CD4-positive, alpha-beta T cell treated with Interleukin-2 at 100 ng/mL for 4 hours (primary cell): ENCODE measurements at places on chromosomes 11 and 22.
A peak's percentile ranks its signal among the peaks of the same experiment; 100 is the strongest.

GRCh38 chr11:128336203-128336602, 251.2 kb downstream of the ETS1 start:
- DNase-seq: no peak

DNA sequence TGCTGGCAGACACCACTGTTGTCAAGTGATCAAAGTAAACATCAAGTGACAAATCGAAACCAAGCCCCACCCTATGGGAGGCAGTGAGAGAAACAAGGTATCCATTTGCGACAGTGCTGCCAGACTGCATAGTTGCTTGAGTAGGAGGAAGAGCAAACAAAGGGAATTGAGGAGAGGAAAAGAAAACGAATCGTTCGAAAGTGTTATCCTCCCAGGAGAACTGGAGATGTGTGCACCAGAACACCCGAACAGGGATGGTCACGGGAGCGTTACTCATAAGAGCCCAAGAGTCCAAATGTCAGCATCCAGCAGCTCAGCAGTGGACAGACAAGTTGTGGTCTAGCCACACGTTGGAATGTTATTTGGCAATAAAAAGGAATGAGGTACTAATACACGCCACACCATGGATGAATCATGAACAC, 58.4 kb upstream of the NUP50 start:
- no peak for DNase-seq

DNA sequence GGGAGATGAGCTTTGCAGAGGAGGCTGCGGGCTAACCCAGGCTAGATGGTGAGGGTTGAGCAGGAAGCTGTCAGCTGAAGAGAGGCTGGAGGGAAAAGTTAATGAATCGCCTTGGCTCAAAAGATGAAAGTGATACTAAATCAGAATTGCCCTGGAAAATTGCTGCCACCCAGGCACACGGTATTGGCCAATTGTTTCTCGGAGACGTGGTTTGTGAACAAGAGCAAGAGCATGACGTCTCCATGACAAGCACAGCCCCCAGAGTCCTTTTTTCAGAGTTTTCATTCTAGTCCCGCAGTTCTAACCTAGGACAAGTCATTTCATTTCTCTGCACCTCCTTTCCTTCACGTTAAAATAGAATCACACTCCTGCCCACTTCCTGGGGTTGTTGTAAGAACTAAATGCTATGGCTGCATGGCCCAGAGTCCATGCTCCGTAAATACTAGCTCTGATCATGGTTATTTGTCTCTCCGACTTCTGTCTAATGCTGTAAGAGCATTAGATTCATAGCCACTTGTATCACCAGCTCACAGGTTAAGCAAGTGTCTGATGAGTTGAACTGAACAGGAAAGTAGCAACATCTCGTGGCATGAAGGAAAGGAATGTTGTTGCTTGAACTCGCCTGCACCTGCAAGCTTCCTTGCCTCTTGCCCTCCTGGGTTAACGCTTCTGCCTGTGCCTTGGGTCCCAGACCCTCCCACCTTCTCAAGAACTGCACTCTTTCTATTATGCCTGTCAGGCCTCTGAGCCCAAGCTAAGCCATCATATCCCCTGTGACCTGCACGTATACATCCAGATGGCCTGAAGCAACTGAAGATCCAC, 33.8 kb upstream of the NUP50 start:
- DNase-seq: peak; percentile 19

- DNase-seq: no peak
Observed at GRCh38 chr11:122869622-122870021, 12.9 kb upstream of the JHY start.

DNA sequence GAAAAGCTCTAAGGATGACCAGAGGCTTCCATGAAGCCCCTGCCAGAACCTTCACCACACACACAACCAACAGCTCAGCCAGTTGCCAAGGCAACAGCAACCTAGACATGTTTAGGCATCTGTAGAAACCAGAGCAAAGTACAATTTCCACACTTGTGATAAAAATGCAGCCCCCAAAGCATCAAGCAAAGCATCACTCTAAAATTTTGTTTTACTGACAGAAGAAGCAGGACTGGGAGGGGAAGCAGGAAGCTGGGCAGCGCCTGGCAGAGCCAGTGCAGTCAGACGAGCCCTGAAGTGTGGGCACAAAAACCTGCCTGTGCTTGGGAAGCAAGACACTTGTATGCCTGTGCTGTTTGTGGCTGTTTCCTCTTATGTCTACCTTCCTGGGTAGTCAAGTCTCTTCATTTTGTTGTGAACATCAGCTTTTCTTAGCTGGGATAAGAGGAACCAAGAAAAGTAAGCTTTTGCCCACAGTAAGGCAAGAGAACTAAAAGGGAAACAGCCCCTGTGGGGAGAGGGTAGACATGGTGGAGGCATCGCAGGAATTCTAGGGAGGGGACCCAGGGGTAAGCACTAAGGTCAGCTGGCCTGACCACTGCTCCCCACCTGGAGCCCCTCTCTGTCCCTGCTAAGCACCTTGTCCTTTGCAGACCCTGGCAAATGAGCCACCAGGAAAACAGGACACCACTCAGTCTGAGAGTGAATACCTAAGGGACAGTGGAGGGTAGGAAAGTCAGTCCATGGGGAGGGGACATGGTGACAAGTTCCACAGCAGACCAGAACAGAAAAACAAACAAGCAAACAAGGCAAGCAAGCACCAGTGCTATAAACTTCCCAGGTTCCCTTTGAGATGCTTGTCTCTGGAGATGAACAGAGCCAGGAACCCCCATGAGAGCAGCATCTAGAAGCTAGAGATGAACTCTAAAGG, 13.4 kb downstream of the PACSIN2 start:
- no peak for DNase-seq

DNA sequence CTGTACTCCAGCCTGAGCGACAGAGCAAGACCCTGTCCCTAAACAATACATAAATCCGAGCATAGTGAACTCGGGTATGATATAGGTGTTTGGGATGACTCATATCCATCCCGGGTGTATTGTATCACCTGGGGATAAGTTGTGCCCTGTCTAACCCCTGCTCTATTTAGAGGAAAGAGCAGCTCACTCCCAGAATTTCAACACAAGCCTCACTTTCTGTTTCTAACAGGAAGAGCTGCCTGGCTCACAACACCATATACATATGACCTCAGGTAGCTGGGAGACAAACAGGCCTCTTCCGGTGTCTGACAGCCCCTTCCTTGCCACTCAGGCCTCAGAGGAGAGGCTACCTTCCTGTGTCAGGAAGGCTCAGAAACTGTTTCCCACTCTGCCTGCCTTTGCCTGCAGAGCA, 9.9 kb upstream of the MICALL1 start:
- peak; percentile 58 for DNase-seq

- peak; percentile 88 for DNase-seq
Observed at GRCh38 chr11:2888266-2888968, 2.8 kb upstream of the CDKN1C start.

GRCh38 chr11:16793009-16793408, 54.6 kb downstream of the C11orf58 start:
- no peak for DNase-seq

DNA sequence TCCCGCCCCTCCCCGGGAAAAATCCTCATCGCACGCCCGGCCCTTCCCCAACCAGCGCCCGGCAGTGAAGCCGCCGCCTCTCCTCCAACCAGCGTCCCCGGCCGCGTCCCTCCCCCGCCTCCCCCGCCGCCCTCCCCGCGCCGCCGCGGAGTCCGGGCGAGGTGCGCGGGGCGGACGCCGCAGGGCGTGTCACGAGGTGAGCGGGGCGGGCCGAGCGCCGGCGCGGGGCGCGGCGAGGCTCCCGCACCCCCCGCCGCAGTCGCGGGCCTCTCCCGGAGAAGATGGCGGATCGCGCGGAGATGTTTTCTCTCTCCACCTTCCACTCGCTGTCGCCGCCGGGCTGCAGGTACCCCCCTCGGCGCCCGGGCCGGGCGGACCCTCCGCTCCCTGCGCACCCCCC, at the start of gene MAPK8IP2:
Gene MAPK8IP2, plus strand, starts transcription at position 256 of the 400 bp plus-strand sequence. Its CDS starts 26 bp downstream, at position 282.
- no peak for DNase-seq

DNA sequence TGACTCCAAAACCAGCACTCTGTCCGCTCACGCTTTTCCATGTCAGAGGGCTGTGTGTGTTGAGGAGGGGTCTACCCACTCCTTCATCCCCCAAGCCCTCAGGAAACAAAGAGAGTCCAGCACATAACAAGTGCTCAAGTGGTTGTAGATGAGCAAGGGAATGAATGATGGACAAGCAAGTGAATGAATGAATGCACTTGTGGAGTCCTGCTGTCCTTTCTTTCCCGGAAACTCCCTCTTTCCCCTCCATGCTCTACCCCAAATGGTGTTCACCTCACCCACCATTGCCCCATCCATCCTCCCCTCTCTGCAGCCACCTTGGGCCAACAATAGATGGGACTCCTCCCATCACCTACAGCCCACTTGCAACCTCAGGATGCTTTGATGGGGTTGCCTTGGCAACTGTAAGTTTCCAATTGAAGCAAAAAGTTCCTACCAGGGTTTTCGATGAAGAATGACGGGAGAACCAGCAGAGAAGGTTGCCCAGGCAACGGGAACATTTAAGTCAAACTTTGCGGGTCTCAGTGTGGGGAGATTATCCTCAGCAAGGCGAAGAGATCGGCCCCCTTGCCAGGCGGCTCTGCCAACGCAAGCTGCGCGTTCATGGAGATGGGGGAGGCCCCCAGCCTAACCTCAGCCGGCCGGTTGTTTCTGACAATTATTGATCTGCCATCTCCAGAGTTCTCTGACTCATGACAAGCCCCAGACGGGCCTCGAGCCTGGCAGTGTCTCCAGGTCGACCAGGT, 51.1 kb downstream of the MCM5 start:
- no peak for DNase-seq

DNA sequence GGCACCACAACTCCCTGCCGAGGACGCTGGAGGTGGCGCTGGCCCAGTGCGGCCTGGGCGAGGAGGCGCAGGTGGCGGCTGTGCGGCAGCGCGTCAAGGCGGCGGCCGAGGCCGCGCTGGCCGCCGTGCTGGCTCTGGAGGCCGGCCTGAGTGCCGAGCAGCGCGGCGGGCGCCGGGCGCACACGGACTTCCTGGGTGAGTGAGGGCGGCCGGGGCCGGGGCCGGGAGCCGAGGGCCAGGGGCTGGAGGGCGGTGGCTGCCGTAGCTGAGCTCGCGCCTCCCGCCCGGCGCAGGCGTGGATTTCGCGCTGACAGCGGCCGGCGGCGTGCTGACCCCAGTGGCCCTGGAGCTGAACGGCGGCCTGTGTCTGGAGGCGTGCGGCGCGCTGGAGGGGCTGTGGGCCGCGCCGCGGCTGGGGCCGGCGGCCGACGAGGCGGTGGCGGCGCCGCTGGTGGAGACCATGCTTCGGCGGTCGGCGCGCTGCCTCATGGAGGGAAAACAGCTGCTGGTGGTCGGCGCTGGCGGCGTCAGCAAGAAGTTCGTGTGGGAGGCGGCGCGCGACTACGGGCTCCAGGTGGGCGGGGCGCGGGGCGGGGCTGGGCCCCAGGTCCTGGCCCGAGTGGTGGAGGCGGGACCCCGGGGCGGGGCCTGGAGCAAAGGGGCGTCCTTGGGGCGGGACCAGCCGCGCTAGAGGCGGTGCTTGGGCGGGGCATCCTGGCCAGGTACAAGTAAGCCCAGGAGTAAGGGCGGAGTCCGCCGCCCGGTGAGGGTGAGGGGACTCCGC, 5.4 kb downstream of the CARNS1 start:
- peak; percentile 98 for DNase-seq

DNA sequence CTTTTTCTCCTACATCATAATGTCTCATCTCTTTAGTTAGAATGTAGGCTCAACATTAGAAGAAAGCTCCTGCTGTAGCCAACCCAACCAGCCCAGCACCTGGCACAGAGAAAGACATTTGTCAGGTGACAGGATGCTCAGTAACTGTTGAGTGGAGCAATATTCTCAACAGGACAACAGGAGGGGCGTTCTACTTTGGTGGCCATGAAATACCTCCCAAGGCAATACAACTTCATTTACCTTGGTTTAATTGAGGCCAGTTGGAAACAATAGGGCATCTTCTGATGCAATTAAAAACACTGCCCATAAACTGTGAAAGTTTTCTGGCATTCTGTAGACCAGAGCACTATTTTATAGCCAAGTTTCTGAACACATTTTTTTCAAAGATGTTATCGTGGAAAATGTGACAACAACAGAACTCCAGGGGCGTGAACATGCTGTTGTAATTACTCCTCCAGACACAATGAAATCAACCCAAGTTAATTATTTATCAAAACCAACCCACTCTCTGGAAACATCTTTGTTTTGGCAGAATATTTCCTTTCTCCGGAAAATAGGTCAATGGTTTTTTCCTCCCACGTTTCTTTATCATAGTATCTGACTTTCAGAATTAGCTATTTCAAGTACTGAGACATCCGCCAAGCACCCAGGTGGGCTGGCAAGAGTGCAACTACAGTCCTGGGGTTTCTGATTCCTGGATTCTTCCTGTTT, 538.1 kb downstream of the SOX6 start:
- no peak for DNase-seq

DNA sequence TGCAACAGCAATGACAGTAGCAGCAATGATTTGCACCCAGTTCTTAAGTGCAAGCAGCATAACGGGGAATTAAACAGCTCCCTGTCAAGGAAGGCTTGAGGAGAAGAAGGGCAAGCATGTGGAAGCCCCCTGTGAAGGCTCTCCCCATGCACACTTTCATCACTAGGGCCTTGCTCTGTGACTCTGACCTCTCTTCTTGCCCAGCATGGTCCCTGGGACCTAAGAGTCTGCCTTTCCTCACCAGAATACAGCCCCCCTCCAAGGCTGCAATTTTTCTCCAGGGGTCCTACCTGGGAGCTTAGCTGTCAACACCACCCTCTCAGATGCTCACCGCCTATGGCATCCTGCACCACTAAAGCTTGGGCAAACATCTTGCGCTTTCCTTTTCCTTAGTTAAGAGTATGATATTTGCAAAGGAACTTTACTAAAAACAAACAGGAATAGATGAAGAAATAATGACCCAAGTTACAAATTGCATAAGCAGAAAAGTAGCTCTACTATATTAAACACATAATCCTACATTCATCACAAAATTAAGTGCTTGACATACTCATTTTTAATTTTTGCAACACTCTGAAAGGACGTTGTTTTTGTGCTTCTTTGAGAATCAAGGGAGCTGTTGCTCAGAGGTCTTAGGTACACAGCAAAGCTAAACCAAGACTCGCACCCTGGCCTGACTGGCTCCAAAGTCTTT, 187.6 kb downstream of the ADAMTS15 start:
- no peak for DNase-seq

- peak; percentile 43 for DNase-seq
Observed at GRCh38 chr22:30309951-30310741, 16.6 kb downstream of the TBC1D10A start.

GRCh38 chr11:45889966-45890365, 4.5 kb downstream of the MAPK8IP1 start:
- no peak for DNase-seq

GRCh38 chr11:64022125-64022784, 13.5 kb upstream of the FLRT1 start:
- no peak for DNase-seq

DNA sequence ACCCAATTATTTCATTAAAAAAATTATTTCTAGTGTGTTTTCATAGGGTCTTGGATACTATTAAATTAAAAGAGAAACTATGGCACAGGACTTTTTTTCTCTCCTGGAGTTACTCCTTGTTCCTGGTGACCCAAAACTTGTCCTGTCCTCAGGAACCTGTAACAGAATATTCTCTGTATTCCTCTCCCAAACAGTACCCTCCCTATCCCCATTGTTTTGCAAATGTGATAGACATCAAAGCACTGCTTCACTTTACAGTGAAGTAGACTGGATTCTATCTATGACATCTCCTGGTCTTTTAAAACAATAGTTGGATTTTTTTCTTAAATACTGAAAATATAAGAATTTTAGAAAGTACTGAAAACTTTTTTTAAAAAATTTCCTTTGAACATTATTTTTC, 37.2 kb downstream of the FAR1 start:
- no peak for DNase-seq

GRCh38 chr11:69500285-69501120, 19.0 kb downstream of the LINC01488 start:
- no peak for DNase-seq
